GM04503 (cell line): ENCODE measurements at places on chromosomes 6 and 20.

- DNase-seq: no peak
Observed at GRCh38 chr6:138287144-138287955, 69.1 kb upstream of the PBOV1 start.

GRCh38 chr6:33205191-33206026 is 954 bp downstream of the HSD17B8 start:
- peak; percentile 26 for DNase-seq

- peak; percentile 48 for DNase-seq
Observed at GRCh38 chr6:100880853-100881706, at the start of gene ASCC3. ASCC3 (minus strand) TSS chr6:100881329; CDS start chr6:100867997, 13,332 bp downstream.

GRCh38 chr6:47117314-47117713 is 75.2 kb upstream of the ADGRF1 start:
- no peak for DNase-seq

- DNase-seq: no peak
Observed at GRCh38 chr6:81138236-81138635, 614.2 kb downstream of the TENT5A start.

DNA sequence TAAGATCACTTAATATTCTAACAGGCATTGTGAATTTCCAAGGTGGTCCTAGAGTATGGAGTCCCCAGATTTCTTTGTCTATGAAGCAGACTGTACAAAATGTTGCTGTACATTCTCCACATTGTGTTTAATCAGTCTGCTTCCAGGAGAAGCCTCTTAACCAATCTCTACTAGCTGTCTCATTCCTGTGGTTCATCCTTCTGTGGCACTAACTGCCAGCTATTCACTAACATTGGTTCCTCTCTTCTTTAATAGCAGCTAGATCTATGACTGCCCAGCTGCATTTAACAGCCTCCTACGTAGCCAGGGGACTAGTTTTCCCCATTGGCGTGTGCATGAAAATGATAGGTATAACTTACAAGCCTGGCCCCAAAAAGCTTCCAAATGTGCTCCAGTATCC is 395.4 kb downstream of the SAMD5 start:
- DNase-seq: no peak

GRCh38 chr6:159899994-159900745 is 9.4 kb downstream of the MAS1 start:
- peak; percentile 64 for DNase-seq

DNA sequence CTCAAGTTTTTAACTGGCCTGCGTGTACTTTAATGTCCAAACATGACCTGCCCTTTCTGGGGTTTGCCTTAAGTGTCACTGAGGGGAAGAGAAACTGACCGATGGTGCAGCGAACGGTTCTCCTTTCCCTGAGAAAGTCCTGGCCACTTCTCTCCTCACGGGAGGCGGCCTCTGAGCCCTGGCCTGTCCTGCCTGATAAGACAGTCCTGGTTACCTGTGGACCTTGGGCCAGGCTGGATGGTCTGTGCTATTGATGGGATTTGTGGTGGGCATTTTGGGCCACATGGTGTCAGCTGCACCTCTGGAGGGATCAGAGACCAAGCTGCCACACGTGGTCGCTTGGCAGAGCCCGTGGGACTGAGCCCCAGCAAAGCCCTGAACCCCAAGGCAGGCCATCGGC is 11.6 kb upstream of the NTSR1 start:
- no peak for DNase-seq

DNA sequence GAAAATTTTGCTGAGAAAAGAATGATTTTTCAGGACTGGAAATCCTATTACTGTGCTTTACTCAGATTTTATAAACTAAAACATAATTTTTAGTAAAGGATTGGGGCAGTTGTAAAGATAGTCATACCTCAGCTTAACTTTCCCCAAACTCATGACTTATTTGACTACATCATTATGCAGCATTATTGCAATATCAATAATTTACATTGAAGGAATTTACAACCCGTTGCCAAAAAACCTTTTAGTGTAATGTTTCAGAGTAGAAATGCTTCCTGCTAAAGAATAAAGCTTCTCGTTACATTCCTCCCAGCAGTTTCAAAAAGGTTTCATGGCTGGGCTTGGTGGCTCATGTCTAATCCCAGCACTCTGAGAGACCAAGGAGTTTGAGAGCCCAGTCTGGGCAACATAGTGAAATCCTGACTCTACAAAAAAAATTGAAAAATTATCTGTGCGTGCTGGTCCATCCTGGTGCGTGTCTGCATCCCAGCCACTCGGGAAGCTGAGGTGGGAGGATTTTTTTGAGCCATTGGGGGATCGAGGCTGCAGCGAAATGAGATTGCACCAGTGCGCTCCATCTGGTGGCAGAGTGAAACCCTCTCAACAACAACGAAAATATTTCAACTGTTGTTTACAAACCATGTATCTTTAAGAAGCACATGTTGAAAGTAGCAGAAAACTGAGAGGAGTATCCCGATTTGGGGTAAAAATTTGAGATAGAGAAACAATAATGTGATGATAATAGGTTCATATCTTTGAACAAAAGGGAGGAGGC is 4.4 kb downstream of the AMD1 start:
- no peak for DNase-seq

- DNase-seq: no peak
Observed at GRCh38 chr6:124937645-124938044, 24.6 kb upstream of the RNF217 start.

DNA sequence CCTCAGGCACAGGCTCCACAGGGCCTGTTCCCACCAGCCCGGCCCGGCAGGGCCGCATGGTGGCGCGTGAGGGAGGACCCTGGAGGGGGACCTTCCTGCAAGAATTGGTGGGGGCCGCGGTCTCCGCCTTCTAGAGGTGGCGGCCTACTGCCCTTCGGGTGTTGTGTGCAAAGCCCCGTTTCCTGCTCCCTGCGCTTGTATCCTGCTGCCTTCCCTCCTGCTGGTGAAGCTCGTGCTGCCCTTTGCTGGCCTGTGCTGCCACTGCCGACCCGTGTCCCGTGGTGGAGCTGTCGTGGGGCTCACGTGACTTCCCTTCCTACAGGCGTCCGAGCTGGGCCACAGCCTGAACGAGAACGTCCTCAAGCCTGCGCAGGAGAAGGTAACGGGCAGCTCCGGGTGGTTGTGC is 8.4 kb upstream of the COL20A1 start:
- DNase-seq: no peak

GRCh38 chr20:57904314-57905105 is 194.7 kb upstream of the PMEPA1 start:
- no peak for DNase-seq

DNA sequence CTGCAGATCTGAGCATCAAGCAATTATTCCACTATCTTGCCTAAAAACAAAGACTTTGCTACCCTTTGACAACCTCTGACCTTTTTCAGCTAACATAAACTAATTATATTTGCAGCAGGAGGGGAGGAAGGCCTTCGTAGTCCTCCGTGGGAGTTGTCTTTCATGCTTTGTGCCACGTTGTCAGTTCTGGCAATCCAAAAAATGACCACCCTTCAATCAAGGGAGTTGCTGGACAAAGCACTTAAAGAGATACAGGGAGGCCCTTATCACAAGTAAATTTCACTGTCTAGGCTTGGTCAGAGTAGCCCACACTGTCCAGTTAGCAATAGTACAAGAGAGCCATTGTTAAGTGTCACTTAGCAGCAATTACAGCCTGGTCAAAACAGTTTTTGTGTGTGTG is 578.9 kb downstream of the HAO1 start:
- DNase-seq: no peak

GRCh38 chr6:124955108-124955856 is 7.0 kb upstream of the RNF217 start:
- no peak for DNase-seq

DNA sequence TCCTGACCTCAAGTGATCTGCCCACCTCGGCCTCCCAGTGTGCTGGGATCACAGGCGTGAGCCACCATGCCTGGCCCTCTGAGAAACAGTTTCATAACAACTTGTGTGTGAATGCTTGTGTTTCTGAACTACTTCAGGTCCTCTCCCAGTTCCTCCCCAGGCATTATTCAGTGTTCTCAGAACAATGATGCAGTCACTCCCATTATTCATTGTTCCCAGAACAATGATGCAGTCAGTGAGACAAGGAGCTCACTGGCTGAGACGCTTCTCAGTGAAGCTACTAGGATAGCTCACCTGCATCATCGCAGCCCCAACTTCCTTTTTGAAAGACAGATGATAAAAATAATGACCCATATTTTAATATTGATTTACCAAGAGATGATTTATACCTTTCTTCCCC is 71.5 kb downstream of the NDUFAF5 start:
- no peak for DNase-seq

GRCh38 chr6:125746731-125747588 is 2.5 kb upstream of the HEY2 start:
- no peak for DNase-seq

- DNase-seq: no peak
Observed at GRCh38 chr20:31590717-31591225, 14.3 kb upstream of the ID1 start.

DNA sequence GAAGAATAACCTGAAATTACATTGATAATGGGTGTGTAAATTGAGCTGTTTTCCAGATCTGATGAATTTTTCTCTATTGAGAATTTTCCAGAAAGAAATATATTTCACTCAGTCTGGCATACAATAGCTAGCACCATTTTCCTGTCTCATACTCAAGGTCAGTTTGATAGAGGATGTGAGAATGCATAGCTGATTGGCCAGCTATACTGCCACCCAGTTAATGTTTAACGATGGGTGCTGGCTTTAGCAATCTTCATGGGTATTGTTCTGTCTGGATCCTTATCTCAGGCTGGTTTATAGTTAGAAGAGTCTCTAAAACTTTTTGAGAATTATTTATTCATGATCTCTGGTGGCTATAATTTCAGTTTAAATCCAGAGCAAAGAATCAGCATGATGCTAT is 147.4 kb downstream of the HDGFL1 start:
- no peak for DNase-seq

DNA sequence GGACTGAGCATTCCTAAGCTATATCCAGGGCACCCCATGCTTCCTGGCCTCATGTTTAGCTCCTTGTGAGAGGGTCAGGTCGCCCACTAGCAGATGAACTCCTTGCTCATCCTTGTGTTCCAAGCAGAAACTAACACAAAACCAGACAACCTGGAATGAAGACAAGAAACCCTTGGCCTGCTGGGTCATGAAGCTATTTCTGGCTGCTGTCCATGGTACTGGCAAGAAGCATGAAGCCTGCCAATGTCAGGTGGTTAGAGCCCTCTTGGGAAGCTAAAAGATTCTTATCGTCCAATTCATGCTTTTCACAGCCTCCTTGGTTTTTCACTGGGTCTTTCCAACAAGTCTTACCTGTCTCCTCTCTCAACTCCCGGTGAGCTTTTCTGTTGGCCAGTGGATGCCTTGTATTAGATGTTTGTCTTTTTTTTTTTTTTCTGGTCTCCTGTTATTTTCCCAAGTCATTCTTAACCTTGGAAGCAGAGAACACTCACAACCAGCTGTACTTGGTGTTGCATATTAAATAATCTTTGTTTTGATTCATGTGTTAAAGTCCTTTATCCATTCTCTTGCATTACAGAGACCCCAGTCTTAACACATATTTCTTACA is 180.3 kb downstream of the ANKRD60 start:
- no peak for DNase-seq

- DNase-seq: no peak
Observed at GRCh38 chr6:145813285-145814034, 1.1 kb downstream of the FBXO30 start.

DNA sequence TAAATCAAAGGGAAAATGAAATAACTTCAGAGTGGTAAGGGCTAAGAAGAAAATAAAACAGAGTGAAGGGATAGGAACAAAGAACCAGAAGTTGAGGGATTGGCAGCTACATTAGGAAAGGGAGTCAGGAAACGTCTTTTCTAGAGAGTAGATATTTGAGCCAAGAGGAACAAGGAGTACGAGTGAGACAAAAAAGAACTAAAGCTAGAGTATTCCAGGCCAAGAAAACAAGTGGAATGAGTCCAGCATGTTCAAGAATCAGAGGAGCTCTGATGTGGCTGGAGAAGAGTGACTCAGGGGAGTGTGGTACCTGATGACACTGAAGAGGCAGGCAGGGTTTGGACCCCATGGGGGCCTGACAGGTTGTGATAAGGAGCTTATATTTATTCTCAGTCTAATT is 66.3 kb downstream of the CEP162 start:
- DNase-seq: no peak
